ENCODE measurements at places on chromosomes 3 and 15.

DNA sequence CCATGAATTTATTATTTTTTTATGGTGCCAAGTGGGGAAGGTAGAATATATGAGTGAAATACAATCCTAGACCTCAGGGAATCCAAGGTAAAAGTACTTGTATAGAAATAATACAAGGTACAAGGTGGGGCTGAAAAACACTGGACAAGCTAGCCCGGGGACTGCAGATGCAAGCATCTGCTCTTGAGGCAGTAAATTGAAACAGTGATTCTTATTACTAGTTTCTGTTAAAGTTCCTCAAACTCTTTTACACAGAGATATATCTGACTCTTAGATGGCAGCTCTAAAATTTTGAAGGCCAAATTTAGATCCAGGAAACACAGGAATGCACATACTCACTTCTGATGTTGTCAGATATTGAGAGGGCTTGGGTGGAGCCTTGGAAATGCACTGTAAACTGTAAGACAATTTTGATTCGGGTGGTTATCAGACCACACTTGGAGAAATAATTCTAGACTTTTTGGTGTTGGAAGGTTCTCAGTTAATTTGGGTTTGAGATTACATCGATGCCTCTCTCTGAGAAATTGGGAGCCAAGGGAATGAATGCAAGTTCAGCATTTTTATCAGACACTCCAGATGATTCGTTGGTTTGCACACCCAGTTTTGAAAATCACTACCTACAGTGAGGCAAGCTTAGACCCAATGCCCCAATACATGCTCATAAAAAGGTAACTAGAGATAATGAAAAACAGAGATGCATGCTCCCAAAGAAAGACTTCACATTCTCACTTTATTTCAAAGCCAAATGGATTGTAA, 7.3 kb downstream of the TP63 start:
- no peak for DNase-seq

GRCh38 chr3:176147251-176147650, 1050.0 kb downstream of the TBL1XR1 start:
- peak; percentile 95 for DNase-seq

- DNase-seq, result no peak
Observed at GRCh38 chr3:177321819-177322218, 124.5 kb upstream of the TBL1XR1 start.

GRCh38 chr3:83438188-83438587, 1520.6 kb upstream of the CADM2 start:
- no peak for DNase-seq

DNA sequence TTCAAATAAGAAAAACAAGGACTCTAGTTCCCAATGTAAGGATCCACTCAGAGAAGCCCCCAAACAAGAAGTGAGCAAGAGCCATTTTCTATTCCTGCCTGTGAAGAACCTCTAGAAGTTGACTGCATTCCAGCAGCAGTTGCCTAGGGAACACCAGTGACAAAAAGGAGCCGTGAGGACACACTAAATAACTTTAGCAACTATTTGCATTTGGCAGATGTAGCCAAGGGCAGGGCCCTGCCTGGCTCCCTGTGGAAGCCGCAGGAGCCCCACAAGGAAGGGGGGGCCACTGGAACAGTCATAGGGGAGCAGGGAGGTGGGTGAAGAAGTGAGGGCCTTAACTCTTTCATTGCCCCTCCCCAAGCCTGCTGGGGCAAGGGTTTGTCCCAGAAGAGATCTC, 470.2 kb upstream of the PROK2 start:
- no peak for DNase-seq

DNA sequence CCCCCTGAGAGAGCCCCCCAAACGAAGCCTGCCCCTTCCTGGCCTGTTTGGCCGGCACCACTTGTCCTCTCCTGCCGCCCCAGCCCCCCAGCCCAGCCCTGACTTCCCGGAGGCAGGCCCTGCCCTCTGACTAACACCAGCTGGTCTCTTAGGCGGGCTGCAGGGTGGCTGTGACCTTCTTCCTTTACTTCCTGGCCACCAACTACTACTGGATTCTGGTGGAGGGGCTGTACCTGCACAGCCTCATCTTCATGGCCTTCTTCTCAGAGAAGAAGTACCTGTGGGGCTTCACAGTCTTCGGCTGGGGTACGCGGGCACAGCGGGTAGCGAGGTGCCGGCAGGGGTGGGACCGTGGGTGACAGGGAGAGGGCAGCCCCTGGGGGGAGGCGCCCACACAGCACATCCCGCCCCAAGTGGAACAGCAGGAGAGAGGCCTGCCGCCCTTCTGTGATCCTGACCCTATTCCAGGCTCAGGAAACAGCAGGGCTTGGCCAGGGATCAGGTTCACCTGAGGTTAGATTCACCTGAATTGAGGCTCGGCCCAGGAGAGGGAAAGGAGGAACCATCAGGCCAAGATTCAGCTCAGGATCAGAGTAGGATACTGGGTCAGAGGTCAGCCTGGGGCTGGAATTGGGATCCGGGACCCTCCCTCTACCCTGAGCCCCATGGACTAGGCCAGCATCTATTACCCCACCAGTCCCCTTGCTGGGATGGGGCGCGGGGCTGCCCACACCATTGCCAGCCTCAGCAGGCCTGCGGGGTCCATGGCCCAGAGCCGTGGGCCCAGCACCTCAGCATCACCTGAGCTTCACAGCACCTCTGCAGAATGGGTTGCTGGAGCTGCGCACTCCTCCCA, 21.9 kb downstream of the PTH1R start:
- DNase-seq, result no peak

DNA sequence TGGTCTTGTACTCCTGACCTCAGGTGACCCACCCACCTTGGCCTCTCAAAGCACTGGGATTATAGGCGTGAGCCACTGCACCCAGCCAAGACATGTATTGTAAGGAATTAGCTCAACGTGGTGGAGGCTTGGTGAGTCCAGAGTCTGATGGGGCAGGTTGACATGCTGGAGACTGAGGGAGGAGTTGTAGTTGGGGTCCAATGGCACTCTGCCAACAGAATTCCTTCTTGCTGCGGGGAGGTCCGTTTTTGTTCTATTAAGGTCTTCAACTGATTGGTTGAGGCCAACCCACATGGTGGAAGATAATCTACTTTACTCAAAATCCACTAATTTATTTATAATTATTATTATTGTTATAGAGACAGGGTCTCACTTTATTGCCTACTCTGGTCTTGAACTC, 30.1 kb downstream of the PLA2G4D start:
- no peak for DNase-seq

DNA sequence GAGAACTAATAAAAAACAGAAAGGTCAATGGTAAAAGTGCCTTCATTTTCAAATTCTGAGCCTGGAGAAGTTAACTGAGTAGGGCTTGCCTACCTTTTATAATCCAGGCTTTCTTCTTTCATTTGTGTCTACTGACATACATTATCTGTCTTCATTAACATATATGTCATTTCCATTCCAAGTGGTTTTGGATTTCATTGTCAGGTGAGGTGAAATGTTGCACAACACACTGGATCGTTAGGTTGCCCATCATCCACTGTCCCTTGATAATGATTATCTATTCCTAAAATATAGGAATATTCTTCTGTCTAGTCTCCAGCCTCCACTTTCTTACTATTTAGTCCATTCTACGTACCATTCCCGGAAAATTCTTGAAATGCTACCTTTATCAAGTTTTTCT, 55.0 kb upstream of the CP start:
- no peak for DNase-seq

GRCh38 chr15:52013151-52013791, 5.7 kb upstream of the MAPK6 start:
- DNase-seq, result no peak

GRCh38 chr3:128490915-128491690, 1.9 kb downstream of the GATA2 start:
- DNase-seq, result peak; percentile 82

DNA sequence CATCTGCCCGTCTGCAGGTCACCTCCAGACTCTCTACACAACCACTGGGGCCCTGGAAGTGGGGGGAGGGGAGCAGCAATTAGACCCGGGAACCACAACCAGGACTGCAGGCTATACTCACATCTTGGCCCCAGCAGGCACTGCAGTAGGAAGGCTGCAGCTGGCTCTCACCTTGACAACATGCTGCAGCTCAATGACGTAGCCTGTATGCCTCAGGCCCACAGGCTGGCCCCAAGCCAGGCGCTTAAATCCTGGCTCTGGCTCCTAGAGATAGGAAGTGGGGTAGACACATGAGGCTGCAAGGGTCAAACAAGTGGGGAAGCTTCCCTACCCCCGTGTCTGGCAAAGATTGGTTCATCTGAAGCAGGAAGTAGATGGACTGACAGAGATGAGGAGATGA, 4.6 kb upstream of the QRICH1 start:
- no peak for DNase-seq

DNA sequence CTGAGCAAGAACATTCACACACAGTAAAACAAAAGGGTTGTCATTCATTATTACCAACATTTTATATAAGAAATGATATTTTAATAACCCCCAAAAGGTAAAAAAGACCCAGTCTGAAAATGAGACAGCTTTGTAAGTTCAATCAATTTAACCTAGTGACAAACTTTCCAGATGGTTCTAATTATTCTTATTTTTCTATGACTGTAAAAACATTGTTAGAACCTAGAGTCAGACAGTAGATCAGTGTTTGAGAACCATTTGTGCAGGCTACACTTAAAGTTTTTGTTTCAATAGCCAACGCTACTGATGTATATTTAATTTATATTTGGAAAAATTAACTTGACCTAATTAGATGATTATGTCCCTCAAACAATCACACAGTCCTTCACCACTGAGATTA, 708.4 kb upstream of the CBLB start:
- no peak for DNase-seq

DNA sequence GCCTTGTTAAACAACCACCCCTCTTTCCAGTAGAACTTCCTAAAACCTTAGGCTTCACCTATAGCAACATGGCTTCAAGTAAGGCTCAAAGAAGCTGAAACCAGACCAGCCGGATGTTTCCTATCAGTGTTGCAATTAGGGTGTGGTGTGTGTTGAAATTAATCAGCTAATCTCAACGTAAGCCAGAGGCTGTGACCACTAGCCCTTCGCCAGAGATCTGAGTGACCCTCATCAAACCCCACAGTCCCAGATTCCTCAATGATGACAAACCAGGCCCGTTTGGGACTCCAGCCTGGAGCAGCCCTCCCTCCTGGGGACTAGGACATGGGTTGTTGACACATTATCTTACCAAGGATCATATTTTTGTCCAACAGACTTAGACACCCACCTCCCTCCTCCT, 27.3 kb downstream of the CYP11A1 start:
- no peak for DNase-seq

DNA sequence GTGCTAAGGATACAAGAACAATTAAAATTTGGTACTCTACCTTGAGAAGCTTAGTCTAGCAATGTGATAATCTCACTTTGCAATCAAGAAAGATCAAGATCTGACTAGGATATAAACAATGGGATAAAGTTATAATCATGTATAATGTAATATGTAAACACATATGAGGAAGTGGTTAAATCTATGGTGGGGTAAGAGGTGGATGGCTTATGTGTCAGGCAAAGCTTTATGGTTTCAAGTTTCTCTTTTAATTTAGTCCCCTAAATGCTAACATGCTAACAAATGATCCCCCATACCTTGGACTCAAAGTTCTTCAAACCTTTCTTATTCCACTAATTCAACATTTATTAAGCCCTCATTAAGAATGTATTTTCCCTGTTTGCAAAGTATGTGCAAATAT, 2.5 kb downstream of the RSL24D1 start:
- DNase-seq, result no peak

- no peak for DNase-seq
Observed at GRCh38 chr3:63726656-63727055, 74.2 kb downstream of the SNTN start.

- no peak for DNase-seq
Observed at GRCh38 chr15:20340931-20341661, 200.5 kb downstream of the GOLGA6L6 start.

DNA sequence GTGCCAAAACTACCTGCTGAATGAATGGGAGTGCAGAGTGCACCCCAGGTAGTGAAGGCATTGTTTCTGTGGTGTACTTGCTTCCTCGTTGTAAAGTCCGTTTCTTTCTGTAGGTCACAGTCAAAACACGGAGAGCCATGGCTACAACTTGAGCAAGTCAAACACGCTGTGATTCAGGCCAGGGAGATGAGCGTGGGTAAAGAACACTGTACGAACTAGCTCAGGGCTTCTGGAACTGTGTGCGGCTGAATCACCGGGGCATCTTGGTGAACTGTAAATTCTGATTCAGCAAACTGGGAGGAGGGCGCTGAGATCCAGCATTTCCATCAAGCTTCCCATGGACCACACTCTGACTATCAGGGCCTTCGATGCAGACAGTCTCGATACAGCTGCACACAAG, 5.0 kb upstream of the TNK2 start:
- no peak for DNase-seq

GRCh38 chr3:56800832-56801661, 702 bp downstream of the ARHGEF3 start:
- DNase-seq, result no peak

- DNase-seq, result no peak
Observed at GRCh38 chr15:44813231-44813630, 76.9 kb downstream of the TRIM69 start.

DNA sequence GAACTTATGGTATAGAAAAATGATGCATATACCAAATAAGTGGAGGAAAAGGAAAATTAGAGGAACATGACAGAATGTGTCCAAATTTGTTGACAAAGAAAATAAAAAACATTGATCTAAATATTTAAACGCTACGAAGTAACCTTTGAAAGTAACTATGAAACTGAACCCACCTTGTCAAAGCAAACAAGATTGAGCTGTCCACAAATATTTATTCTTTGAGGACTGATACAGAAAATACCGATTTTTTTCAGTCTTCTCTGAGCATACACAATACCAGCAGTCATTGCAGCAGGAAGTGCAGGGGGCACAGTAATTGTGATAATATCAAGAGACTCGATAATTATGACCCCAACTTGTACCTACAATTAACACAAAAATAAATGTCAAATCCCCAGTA, 40.0 kb downstream of the ATP13A3 start:
- DNase-seq, result no peak

GRCh38 chr3:10285272-10286132, 7.2 kb downstream of the GHRL start:
- DNase-seq, result no peak

All from NCI-H526 treated with DMSO at 0.1 percent for 48 hours (cell line).